Naive thymus-derived CD8-positive, alpha-beta T cell (primary cell): ENCODE measurements at places on chromosomes 7 and 10.

DNA sequence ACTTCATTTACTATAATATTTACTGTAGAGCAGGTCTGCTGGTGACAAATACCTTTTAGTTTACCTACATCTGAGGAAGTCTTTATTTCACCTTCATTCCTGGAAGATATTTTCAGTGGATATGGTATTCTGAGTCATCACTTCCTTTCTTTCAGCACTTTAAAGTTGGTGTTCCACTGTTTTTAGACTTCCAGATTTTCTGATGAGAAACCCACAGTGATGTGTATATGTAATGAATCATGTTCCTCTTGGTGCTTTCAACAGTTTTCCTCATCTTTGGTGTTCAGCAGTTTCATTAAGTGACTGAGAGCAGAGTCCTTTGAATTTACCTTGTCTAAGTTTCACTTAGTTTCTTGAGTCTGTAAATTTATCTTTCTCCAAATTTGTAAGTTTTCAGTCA, 36.4 kb downstream of the COPG2 start:
- DNase-seq = no peak

DNA sequence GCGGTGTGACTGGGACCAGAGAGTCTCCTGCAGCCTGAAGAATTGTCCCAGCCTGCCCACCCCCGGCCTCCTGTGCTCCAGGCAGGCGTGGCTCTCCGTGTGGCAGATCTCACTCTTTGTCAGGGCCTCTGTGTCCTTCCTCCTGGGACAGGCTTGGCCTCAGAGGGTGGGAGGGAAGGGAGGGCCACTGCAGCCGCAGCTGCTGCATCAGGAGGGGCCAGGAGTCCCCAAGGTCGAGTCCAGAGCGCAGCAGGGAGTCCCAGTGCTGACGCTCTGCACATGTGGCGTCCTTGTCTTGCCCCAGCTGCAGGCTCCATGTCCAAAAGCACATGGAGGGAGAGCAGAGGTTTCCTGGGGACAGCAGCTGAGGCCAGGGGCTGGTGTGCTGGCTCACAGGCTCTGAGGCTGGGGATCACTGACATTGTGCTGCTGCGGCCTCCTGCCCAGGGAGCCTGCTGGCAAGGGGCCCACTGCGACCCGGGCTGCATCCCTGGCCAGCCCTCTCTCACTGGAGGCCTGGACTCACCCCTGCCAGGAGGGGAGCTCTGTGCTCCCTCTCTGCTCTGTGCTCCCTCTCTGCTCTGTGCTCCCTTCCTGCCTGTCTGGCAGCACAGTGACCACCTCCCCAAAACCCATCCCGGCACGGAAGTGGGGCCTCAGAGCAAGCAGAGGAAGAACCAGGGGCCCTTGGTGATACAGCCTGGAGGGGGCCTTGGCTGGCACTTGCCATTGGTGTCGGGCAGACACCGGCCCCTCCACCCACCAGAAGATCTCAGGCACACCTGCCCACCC, 114.6 kb upstream of the RET start:
- no peak for DNase-seq

DNA sequence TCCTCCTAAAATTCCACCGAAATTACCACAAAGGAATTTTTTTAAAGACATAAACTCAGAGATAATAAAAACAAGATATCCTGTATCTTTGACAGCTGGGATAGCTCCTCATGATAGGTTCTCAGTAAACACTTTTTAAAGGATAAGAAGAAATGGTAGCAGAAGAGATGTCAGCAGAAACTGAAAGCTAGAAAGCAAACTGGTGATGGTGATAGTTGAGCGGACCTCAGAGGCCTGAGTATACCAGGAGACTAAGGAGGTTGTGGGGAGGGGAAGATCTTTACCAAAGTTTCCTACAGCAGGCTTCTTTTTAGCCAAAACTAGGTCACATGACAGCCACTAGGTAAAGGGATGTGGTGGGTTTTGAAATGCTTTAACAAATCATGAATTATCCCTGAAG, 22.5 kb downstream of the PCGF5 start:
- DNase-seq = no peak

DNA sequence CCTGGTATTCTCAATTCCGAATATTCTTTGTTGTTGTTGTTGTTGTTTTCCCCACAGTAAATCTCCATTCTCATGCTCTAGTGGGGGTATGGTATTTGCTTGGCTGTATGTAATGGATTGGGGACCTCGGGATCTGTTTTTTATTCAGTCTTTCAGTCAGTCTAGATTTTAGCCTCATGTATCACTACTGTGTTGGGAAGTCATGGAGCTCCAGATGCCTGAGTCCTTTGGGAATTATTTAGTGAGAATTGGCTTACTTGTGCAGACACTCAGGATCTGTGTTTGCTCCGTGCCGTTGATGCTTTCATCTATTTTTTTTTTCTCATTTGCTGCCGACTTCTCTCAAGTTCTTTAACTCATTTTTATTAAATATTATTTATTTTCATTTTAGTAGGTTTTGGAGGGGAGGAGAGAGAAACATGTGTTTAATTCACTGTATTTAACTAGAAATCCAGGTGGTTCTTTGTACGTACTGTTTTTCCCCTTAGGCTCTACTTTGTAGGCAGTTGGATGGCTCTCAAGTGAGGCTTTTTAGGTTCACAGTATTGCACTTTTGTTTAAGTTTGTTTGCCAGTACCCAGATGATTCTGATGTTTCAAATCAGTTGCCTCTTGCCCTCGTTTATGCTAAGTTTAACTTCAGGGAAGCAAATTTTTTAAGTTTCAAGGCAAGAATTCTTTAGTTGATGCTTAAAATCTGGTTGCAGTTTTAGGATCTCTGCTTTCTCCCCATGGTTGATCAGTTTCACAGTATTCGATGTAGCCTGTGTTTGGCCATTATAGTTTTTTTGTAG, 36.9 kb downstream of the ZNRF2 start:
- peak; percentile 5 for DNase-seq

- DNase-seq = no peak
Measured at GRCh38 chr7:96728139-96728538, 18.5 kb upstream of the SEM1 start.

- DNase-seq = no peak
Measured at GRCh38 chr10:116654816-116655215, 34.1 kb downstream of the PNLIPRP2 start.

- DNase-seq = no peak
Measured at GRCh38 chr7:138584283-138584682, 116.9 kb downstream of the SVOPL start.

- no peak for DNase-seq
Measured at GRCh38 chr7:133021196-133021595, 60.7 kb downstream of the CHCHD3 start.

DNA sequence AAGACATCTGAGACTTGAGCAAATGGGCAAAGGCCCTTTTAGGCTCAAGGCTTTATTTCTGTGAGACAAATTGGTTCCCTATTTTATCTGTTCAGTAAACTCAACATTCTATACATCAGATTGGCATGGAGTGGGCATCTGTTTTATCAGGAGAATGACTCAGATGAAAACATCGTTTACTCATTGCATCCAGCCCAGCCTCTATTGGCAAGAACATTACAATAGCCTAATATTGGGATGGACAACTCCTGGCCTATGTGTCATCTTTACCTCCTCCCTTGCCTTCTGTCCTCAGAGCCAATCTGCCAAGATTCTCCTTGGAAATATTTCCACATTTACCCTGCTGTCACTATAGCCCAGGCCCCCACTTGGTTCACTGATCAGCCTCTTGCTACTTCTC, 5.5 kb upstream of the BLNK start:
- no peak for DNase-seq

- no peak for DNase-seq
Measured at GRCh38 chr10:103828107-103828506, 27.3 kb downstream of the SH3PXD2A start.

GRCh38 chr7:46654546-46655443, 733.7 kb upstream of the IGFBP3 start:
- DNase-seq = no peak

- no peak for DNase-seq
Measured at GRCh38 chr7:20798694-20799121, 12.0 kb upstream of the SP8 start.

DNA sequence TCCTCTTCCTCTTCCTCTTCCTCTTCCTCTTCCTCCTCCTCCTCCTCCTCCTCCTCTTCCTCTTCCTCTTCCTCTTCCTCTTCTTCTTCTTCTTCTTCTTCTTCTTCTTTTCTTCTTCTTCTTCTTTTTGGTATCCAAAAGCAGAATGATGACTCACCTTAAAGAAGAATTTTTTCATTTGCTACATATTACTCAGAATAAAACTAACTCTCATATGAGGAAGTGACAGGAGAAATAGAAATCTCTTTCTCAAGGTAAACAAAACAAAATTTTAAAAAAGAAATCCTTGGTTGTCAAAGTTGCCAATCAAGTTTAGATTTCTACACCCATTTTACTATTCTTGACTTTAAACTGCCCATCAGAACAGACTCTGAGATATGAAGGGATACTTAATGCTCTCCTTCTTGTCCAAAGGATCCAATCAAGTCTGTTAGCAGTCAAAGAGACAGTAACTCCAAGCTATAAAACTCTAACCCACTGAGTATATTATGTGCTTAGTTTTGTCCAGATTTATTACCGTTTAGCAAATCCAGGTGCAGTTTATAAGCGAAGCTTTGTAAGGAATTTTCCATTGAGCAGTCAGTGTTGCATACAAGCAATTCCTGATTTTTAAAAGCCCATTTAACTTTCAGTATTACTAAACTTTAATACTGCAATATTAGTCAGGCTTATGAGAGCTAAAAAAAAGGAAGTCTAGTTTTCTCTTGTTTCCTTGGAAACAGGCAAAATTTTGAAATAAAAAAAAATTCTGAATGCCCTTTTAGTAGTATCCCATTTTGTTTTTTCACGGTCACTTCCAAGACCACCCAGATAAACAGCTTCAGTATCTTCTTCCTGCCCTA, 43.1 kb upstream of the SNX13 start:
- DNase-seq = no peak

DNA sequence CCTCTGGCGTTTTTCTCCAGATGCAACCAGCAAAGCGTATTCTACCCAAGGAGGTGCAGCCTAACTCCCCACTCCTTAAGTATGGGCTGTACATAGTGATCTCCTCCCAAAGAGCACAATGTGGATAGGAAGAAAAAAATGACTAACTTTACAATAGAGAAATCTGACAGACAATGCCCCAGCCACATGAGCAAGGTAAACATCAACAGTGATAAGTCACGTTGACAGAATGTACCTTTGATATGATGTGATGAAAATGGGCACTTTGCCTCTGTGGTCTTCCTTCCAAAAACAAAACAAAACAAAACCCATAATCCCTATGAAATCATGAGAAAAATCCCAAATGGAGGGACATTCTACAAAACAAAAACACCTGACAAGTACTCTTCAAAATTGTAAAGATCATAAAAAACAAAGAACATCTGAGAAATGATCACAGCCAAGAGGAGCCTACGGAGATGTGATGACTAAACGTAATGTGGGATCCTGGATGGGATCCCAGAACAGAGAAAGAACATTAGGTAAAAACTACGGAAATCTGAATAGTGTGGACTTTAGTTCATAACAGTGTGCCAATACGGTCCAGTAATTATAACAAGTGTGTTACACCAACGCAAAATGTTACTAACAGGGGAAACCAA, 50.6 kb downstream of the ABLIM1 start:
- DNase-seq = no peak

- no peak for DNase-seq
Measured at GRCh38 chr10:95242581-95243317, 48.1 kb downstream of the PDLIM1 start.

DNA sequence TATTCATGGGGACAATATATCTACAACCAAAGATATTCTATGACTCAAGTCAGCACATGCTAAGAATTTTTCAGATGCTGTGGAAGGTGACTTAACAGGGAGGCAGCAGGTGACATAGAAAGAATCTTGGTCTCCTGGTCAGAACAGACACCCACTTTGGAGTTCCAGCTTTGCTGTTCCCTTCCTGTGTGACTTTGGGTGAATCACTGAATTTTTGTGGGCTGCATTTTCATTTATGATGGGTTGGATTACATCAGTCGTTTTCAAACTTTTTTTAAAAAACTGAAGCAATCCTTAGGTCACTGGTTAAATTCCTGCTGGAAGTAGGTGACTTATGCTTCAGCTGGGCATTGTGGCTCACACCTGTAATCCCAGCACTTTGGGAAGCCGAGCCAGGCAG, 24.9 kb downstream of the RGR start:
- no peak for DNase-seq

- no peak for DNase-seq
Measured at GRCh38 chr7:96737545-96738050, 28.0 kb upstream of the SEM1 start.

DNA sequence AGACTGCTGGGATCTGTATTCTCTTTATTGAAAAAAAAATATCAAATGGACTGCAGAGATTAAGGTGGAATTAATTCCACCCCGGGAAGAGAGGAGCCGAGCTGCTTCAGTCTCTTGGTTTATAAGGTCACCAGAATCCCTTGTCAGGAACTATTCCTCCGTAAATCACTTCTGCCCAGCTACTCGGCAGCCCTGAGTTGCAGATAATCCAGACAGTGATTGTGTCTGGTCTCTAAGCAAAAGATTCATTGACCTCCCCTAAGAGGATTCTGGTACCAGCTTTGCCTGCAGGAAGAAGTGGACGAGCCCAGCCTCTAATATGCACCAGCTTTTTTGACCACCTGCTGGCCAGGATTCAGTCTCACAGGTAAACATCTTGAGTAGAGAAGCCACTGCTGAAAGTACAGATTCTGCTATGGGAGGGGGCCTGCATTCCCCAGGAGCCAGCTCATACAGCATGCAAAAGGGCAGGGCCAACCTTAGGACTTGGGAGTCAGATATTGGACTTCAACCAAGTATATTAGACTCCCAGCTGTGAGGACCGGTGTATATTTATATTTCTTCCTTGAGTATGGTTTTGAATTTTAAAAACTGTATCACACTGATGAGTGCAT, 27.1 kb upstream of the PLXNA4 start:
- no peak for DNase-seq

- DNase-seq = no peak
Measured at GRCh38 chr7:4270941-4271715, 411.0 kb upstream of the FOXK1 start.

DNA sequence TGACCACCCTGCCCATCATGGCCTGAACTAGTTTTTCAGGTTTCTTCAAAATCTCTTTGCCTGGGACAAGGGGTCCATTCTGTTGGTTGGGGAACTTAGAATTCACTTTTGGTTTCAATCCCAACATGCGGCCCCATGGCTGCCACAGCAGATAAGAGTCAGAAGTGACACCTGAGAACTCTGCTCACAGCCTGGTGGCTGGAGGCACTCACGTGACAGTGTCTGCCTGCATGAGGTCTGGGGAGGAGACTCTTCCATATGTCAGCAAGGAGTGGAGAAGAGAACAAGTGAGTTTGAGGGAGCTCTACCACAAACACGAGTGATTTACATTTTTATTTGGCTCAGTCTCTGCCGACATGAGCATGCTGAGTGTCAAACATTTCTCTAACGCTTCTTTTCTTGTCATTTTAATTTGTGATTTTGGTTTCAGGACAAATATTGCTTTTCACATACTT, 370.4 kb downstream of the TNS3 start:
- DNase-seq = no peak

DNA sequence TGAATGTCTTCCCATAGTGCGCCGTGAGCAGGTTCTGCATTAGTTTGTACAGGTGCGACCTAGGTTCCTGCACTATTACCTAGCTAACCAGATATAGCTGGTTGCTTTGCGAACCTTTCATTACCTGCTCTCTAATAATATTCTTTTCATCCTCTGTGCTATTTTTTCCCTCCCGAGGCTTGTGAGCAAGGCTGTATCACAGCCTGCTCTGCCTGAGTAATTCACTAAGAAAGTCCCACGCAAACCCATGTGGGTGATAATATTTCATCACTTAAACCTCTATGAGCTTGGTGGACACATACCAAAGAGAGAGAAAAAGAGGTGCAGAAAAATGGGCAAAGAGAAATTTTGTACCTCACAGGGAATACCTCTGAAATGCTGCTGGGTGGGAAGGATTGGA, 8.4 kb downstream of the INHBA start:
- DNase-seq = no peak

- DNase-seq = no peak
Measured at GRCh38 chr7:106430103-106430502, 145.3 kb upstream of the NAMPT start.
